NCI-H2029 treated with DMSO at 0.1 percent for 48 hours (cell line): ENCODE measurements at places on chromosomes 2 and 18.

- no peak for DNase-seq
Measured at GRCh38 chr2:182416191-182416590, 10.6 kb downstream of the PDE1A start.

DNA sequence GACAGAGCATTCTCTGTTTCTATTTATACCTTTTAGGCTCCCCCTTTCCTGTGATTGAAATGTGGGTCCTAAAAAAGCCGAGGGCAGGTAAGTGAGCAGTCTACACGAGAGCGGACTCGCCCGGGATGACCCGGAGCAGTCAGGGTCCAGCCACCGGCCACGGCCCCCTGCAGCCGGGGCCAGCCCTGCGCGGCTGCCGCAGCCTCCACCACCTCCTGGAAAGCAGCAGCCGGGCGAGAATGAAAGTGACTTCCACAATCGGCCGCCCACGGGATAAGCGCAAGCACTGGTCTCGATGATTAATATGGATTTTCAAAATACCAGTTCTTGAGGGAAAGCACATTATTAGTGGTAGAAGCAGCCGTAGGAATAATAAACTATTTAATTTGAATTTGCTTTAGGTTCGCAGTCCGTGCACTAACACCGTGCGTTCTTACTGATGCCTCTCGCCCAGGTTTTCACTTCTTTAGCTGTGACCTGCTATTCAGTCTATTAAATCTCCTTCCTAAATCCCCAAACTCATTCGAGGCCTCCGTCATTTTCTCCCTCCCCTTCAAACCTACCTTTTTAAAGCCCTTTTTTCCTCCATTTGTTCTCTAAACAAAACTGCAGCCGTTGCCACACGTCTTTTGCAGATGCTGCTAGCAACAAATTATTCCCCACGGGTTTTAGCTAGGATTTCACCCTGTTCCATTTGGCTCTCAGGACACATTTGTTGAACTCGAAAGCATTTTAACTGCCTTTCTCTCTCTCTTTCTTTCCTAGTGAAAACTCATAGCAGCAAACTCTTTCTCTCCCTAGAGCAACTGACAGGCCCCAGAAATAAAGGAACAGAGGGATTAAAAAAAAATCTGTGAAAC is 1015.1 kb upstream of the PIK3C3 start:
- DNase-seq: no peak

DNA sequence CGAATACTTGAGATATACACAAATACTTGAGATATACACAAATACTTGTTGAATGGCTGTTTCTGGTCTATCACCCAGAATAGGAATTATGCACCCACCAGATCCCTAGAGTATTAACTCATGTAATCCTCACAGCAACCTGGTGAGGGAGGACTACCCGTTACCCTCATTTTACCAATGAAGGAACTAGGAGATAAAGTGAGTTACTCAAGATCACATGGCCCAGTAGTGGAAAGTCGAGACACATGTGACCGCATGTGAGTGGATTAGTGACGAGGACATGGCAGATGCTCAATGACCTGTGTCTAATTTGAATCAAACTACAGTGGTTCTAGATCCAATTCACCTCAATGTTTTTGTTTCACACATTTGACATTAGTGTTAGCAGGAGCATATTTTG is 2.4 kb downstream of the MOGAT1 start:
- no peak for DNase-seq

- DNase-seq: peak; percentile 63
Measured at GRCh38 chr2:215619022-215619958, 183.4 kb upstream of the FN1 start.

GRCh38 chr2:107419191-107419590 is 407.5 kb upstream of the RGPD4 start:
- no peak for DNase-seq

- DNase-seq: no peak
Measured at GRCh38 chr2:224724331-224724730, 8.2 kb upstream of the CCDC195 start.

GRCh38 chr2:55010915-55011314 is 39.3 kb downstream of the RTN4 start:
- DNase-seq: no peak

GRCh38 chr18:69537183-69537582 is 136.5 kb downstream of the DOK6 start:
- no peak for DNase-seq

GRCh38 chr2:181142514-181142913 is 162.1 kb downstream of the UBE2E3 start:
- no peak for DNase-seq

DNA sequence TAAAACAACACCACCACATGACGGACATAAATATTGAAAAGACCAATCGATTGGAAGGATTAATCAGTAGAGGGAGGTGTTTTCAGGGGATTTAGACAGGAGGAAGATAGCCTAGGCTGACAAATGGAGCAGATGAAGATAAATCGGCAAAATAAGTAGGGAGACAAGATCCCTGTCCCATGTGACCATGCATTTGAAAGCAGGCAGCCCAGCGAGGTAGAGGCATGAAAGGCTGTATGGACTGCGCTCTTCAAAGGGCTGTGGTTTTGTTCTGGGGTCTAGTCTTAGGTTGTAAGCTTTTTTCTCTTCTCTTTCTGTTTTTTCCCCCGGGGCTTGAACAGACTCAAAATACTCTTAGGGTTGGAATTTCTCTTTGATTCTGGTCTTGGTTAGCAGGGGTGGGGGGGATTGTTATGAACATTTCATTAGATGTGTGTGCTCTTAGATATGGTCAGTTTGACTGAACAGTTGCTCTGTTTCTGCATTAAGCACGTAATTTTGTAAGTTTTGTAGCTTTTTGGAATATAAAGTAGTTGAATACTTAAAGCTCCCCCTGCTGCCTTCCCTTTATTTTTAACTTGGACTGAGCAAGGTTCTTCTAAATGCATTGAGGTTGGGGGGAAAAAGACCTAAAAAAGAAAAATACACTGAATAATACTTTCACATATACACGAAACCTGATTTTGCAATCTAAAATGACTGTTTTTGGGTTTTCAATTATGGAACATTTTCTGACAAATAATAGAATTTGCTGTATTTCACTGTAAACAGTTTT is 32.2 kb downstream of the ZNF532 start:
- DNase-seq: no peak

GRCh38 chr2:233803292-233803911 is 25.3 kb downstream of the MROH2A start:
- DNase-seq: no peak

- no peak for DNase-seq
Measured at GRCh38 chr2:145108361-145108778, 588.5 kb upstream of the ZEB2 start.

DNA sequence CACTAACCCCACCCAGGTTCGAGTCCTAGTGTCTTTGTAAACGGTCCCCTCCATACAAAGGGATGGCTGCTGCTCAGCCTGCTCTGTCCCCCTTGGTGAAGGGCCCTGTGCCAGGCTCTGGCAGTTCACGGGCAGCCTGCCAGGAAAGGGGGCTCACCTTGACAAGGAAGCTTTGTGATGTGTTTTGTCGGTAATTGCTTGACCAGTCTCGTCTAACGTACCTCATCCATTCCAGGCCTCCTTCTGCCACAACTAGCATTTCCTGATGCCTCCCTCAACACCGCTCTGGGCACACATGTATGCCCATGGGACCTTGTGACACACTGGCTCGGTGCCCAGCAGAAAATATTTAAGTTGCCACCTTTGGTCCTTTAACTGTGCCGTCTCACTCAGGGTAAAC is 171.9 kb downstream of the KLHL29 start:
- DNase-seq: peak; percentile 78

- no peak for DNase-seq
Measured at GRCh38 chr2:191522478-191523120, 155.3 kb upstream of the NABP1 start.

GRCh38 chr2:95279435-95280035 is 5.3 kb downstream of the PROM2 start:
- no peak for DNase-seq

GRCh38 chr2:47196046-47196445 is 40.9 kb upstream of the STPG4 start:
- DNase-seq: no peak

DNA sequence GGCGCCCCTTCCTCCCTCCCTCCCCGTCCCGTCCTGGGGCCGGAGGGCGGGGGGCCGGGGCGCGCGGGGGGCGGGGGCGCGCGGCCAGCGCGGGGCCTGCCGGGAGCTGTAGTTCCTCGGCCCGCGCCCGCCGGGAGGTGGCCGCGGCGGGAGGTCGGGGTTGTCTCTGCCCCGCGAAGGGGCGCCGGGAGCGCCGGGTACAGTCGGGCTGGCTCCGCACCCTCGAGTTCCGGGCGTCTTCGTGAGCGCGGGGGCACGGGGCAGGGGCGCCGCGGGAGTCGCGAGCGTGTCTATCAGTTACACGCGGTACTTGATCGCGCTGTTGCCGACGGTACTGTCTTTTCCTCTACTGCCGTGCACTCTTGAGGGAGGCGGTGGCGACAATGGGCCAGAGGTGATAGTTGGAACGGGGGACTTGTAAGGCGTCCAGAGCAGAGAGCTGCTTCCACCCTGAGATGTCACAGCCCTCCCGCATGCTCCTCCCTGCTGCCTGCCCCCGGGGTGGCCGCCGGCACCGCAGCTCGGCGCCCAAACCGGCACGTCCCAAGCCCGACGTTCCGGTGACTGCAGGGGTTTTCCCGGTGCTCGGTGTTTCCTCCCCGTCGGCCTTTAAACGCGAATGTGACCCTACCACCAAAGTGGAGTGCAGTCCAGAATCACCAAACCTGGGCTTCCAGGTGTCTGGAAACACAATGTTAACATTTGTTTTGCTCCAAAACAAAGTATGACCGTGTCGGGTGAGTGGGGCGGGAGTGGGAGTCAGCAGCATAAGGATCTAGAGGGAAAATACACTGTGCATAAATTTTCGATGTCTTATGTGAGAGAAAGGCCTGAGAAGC is at the start of gene PRKD3:
Gene PRKD3 (minus strand): TSS at position 48 of the 839 bp plus-strand sequence. CDS start 8,309 bp downstream, outside the sequence.
- no peak for DNase-seq

GRCh38 chr2:134628453-134628852 is 90.3 kb downstream of the TMEM163 start:
- DNase-seq: no peak

GRCh38 chr2:157790780-157791179 is 85.3 kb downstream of the ACVR1 start:
- no peak for DNase-seq

DNA sequence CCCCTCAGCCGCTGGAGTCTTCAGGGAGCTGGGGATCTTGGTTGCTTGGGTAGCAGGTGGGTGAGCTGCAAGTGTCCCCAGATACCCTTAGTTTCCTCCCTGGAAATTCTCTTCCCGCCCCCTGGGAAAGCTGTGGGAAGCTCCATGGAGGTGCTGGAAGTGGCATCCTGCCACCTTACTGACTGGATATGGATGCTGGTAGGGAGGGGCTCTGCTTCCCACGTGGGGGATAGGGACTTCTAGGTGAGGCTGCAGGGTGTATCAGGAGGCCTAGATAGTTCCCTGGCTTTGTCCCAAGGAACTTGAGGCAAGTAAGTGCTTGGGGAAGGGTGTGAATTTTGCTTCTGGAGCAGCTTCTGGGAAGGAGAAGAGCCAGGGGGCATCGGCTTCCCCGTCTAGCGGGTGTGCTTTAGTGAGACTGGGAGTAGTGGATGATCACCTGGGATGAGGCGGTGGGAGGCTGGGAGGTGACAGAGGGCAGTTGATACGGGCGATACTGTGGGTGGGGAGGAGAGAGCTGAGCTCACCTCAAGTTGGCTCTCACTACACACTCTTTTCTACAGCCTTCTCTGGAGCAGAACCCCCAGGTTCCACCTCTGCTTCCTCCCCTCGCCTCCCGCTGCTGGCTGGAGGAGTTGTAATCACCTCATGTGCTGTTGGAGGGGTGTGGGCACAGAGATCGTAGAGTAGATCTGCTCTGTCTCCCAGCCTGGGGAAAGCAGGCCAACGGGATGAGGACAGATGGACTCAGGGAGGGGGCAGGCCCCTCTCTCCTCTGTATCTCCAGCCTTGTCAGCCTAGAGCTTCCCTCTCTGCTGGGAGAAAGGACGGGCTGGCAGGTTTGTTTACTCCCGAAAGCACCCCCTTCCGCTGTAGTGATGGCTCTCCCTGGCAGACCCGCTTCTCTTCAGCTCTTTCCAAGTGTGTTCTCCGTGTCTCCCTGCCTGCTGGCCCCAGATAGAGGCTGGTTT is 19.8 kb downstream of the TET3 start:
- DNase-seq: no peak

GRCh38 chr2:8169443-8169842 is 512.4 kb upstream of the ID2 start:
- no peak for DNase-seq

DNA sequence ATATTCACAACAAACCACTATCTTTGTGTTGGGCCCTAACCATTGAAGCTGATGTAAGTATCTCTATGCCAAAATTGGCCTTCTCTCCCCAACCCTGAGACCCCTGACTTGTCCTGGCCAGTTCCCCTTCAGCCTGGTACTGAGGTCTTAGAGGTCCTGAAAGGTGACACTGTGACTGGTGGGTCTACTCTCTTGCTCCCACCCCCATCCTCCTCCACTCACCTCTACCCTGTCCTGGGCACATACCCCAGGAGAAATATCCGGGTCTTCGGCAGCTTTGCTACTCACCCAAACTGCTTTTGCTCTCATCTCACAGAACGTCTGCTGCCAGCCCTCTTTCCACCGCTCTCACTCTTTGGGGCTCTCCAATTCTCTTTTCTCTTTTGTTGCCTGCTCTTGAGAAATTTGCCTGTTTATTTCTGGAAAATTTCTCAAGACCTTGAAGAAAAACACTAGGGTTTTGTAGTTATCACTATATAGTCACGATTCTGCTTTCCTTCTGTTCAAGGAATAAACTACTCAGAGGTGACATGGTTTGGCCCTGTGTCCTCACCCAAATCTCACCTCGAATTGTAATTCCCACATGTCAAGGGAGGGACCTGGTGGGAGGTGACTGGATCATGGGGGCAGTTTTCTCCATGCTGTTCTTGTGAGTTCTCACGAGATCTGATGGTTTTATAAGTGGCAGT is 133.8 kb upstream of the PKDCC start:
- no peak for DNase-seq

GRCh38 chr18:8930990-8931616 is 171.4 kb upstream of the NDUFV2 start:
- DNase-seq: no peak

DNA sequence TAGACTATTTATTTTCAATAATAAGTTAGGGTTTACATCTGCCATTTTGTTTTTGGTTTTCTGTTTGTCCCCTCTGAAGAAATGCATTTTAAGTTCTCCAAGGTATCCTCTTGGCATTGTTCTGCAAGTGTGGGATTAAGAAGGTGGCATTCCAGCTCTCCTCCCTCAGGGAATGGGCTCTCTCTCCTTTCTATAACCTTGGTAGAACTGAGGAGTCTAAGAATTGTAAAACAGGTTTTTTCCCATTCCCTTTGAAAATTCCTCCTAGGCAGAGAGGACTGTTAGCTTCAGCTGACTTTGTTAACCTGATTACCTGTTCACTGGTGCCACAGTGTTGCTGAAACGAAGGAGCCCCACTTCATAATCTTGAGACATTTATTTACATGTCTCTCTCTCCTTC is 26.1 kb upstream of the RAB1A start:
- DNase-seq: no peak
